ENCODE measurements at places on chromosomes 6 and 20.

GRCh38 chr20:9397928-9398327 lies 116.5 kb upstream of the LAMP5 start:
- no peak for DNase-seq

- DNase-seq, result no peak
These were observed 23.7 kb downstream of the BACH2 start for GRCh38 chr6:90272895-90273294.

GRCh38 chr20:35478804-35479472 lies 23.5 kb downstream of the CEP250 start:
- no peak for DNase-seq

DNA sequence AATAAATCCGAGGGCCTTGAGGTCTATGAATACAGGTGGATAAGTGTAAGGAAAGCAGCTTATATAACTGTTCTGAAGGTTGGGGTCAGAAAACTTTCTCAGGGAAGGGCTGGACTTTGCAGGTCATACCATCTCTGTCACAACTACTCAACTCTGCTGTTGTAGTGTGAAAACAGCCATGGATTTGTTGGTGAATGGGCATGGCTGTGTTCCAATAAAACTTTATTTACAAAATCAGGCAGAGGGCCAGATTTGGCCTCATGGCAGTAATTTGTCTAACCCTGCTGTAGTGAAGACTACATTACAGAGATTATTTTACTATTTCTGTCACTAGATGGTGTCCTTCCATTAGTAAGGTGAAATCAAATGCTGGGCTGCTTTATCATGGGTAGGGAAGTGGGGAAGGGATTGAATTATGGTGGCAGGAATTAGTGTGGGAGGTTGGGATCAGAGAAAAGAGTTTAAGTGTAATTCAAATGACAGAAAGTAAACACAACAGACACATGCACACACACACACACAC lies 409.6 kb upstream of the CHD6 start:
- no peak for DNase-seq

- no peak for DNase-seq
These were observed 17.6 kb upstream of the SERPINB1 start for GRCh38 chr6:2859185-2859700.

DNA sequence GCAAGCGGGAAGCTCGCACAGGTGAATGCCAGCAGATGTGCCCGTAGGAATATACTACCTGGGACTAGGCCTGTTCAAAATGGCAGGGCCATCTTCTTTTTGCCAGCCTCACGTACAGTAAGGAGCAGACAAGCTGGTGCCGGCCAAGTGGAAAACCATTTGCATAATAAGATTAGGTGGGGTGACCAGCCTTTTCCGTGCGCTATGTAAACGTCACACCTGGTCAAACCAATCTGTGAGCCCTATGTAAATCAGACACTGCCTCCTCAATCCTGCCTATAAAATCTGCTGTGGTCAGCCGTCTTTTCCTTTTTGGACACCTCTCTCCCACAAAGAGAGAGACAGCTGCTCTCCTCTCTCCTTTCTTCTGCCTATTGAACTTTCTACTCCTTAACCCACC lies 60.8 kb upstream of the TMEM30A start:
- no peak for DNase-seq

- DNase-seq, result no peak
These were observed 23.2 kb upstream of the TXNDC5 start for GRCh38 chr6:7933794-7934193.

DNA sequence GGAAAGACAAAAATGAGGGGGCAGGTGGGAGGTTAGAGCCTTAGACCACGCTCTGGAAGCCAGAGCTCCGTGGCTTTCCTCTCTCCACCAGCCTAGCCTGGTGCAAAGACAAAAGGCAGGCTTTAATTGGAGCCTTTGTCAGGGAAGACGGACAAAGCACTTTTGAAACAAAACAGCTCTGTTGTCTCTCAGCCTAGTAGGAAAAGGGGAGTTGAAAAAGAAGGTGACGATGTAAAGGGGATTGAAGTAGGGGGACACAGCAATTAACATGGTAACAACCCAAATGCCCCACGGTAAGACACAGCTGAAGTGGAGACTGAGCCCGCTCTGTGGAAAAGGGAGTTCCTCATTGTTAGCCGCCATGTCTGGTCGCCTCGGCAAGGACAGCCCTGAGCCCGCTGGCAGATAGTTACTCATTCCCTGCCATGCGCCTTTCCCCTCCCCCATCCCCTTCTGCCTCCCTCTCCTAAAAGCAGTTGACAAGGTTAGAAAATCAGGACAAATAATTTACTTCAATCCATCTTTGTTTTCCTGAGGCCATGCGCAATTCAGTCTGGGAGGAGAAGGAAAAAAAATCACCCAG lies 93.0 kb downstream of the TCP11 start:
- DNase-seq, result no peak

DNA sequence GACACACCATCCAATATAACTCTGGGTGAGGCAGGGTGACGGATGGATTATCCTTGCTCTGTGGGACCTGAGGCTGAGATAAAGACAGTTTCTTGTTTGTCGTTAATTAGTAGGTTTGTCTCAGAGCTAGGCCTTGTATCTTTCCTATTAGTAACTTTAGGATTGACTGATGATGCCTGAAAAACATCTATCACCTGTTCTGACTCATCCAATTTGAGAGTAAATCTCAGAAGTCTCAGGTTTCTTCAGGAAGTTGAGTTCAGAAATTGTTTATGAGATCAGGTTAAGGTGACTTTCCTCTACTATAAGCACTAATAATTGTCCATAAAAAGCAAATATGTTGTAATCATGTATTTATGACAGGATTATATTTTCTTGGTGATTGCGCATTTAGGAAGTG lies 129.5 kb upstream of the SUPT3H start:
- DNase-seq, result no peak

GRCh38 chr6:129451187-129451586 lies 258.8 kb downstream of the ARHGAP18 start:
- no peak for DNase-seq

DNA sequence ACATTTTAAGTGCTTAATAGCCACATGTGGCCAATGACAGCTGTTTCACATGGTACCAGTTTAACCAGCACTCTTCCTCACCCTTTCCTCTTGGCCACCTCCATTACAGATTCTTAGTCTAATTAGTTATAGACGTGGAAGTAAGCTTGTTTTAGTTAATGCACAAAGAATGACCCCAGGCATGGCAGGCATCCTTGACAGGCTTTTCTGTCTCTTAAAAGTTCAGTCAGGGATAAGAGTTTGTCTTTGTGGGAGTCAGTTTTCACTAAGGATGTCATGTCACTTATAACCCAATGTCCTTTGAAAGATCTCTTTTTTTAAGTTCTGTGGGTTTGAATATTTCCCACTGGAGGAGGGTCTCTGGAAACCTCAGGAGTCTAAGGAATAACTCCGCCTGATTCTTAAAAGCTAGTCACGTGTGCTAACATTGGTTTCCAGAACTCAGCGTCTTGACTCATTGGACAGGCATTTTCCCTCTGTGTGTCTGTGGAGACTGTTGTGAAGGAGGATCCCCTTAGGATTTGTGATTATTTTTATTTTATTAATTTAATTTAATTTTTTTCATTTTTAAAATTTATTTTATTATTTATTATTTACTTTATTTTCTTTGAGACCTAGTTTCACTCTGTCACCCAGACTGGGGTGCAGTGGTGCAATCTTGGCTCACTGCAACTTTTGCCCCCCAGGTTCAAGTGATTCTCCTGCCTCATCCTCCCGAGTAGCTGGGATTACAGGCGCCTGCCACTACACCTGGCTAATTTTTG lies 171.4 kb downstream of the ZFAND3 start:
- no peak for DNase-seq

DNA sequence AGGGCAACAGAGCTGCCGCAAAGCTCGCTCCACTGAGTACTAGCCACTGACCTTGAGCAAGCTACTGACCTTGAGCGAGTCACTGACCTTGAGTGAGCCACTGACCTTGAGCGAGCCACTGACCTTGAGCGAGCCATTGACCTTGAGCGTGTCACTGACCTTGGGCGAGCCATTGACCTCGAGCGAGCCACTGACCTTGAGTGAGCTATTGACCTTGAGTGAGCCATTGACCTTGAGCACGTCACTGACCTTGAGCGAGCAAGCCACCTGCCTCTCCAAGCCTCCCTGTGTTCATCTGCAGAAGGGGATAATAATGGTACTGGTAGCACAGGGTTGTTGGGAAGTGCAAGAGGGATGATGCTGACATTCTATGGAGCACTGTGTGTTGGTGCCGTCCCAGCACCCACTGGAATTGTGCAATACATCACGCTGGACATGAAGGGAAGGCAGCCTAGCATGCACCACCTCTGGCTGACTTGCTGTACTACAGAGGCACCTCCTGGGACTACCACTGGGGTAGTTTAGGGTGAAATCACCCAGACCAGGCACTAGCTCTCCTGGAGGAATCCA lies 60.2 kb downstream of the CTCFL start:
- DNase-seq, result no peak

GRCh38 chr6:158584236-158584651 lies 24.4 kb downstream of the TMEM181 start:
- DNase-seq, result no peak

- no peak for DNase-seq
These were observed 130.0 kb downstream of the FOXC1 start for GRCh38 chr6:1739680-1740079.

GRCh38 chr6:1832358-1832757 lies 222.6 kb downstream of the FOXC1 start:
- DNase-seq, result no peak

- no peak for DNase-seq
These were observed 109.0 kb upstream of the COL21A1 start for GRCh38 chr6:56356426-56356825.

GRCh38 chr20:34536798-34537394 lies 20.7 kb downstream of the DYNLRB1 start:
- DNase-seq, result no peak

DNA sequence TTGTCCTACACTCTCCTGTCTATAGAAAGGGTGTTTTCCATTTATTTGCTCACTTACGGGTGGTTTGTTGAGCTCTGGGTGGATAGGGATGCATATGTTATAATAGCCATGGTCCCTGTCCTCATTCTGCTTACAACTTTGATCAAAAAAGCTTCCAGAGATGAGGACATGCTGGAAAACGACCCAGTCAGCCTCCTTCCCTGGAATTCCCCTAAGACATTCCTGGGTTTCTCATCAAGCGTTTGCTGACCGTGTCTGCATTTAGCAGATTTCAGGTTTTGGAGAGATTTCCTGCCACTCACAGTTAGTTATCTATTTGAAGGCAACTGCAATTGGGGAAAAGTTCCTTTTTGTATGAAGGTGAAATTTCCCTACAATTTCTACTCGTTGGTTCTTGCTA lies 152.8 kb upstream of the AFDN start:
- no peak for DNase-seq

GRCh38 chr6:74287441-74287840 lies 591.4 kb downstream of the CD109 start:
- DNase-seq, result no peak

GRCh38 chr20:45779011-45779915 lies 12.4 kb downstream of the WFDC3 start:
- no peak for DNase-seq

- no peak for DNase-seq
These were observed 10.6 kb upstream of the RBBP8NL start for GRCh38 chr20:62437927-62438326.

GRCh38 chr6:12164508-12164770 lies 125.7 kb upstream of the EDN1 start:
- no peak for DNase-seq

DNA sequence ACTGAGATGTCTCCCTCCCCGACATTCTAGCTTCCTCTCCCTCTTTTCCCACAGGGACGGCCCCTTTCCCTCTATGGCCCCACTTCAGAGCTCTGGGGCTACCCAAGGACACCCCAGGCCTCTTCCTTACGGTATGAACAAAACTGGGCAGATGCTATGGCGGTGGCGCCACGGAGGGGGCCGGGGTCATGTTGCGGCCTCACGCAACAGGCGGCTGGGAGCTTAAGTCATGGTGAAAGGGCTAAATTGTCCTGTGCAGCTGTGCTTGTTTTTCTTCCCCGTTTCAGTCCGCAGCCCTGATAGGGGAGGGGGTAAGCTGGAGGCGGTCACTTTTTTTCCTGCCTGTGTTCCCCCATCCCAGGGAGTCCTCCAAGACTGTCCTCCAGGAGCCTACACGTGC lies 17.6 kb upstream of the KIAA1755 start:
- no peak for DNase-seq

- no peak for DNase-seq
These were observed 26.4 kb downstream of the RPP40 start for GRCh38 chr6:4977468-4977867.

- no peak for DNase-seq
These were observed 728 bp downstream of the ITPR3 start for GRCh38 chr6:33621711-33622388.

- DNase-seq, result no peak
These were observed 135.9 kb downstream of the OLIG3 start for GRCh38 chr6:137358273-137358672.

GRCh38 chr6:90294008-90294511 lies 2.6 kb downstream of the BACH2 start:
- no peak for DNase-seq

- DNase-seq, result no peak
These were observed 49.7 kb upstream of the IL20RA start for GRCh38 chr6:137094411-137095008.

DNA sequence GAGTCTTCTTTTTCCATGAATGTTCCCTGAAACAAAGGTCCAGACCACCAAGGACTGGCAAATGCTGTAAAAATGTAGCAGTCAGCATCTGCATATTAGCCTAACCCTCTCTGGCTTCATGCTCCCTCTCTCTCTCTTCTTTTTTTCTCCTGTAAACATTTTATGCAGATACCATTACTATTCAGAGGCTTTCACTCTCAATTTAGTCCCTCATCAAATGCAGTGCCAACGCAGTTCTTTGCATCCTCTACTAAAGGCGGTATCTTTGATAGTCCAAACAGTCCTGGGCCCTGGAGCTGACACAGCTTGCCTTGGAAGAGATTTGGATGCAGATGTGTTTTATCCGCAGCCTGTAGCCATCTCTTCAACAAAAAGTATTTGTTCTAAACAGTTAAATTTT lies 167.1 kb upstream of the MMS22L start:
- no peak for DNase-seq

GRCh38 chr6:112827793-112828192 lies 480.7 kb downstream of the RFPL4B start:
- no peak for DNase-seq

- no peak for DNase-seq
These were observed 2.6 kb upstream of the RSPH3 start for GRCh38 chr6:159002432-159003155.

DNA sequence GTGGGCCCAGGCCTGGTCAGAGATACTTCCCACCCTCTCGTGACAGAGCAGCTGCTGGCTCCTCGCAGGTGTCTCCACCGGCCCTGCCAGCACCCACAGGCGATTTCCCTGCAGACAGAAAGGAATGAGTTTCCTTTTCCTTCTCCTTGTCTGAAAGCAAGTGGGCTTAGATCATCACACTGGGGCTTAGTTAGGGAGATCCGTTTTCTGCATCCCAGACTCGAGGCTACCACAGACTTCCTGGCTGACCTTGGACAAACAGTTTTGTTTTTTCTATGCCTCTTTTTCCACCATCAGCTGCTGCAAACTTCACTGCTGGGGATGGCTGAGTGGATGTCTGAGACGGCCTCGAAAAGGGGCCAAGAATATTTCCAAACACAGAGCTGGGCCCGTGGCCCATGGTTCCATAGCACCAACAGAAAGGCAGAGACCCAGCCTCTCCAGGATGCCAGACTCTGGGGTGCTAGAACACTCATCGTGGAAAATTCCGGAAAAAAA lies 86.5 kb downstream of the BANF2 start:
- no peak for DNase-seq

GRCh38 chr6:6466967-6467761 lies 121.4 kb upstream of the LY86 start:
- DNase-seq, result no peak

Measured in stimulated activated CD8-positive, alpha-beta memory T cell treated with anti-CD3 and anti-CD28 coated beads, Interleukin-7, amount 100 ng/mL, for 24 hours (primary cell).